ENCODE measurements at places on chromosomes 4 and X.

- no peak overlapping the region for H3K4me3 ChIP-seq
- DNase-seq: no peak
- H3K27me3 ChIP-seq: no peaks in the 10 kb centered on the region
- H3K27ac ChIP-seq: no peak overlapping the region
Measured at GRCh38 chr4:19314116-19314515, 937.6 kb upstream of the SLIT2 start.

- H3K4me3 ChIP-seq: no peak overlapping the region
- no peaks in the 10 kb centered on the region for H3K36me3 ChIP-seq
Measured at GRCh38 chr4:76377481-76377901, 43.5 kb downstream of the CCDC158 start.

DNA sequence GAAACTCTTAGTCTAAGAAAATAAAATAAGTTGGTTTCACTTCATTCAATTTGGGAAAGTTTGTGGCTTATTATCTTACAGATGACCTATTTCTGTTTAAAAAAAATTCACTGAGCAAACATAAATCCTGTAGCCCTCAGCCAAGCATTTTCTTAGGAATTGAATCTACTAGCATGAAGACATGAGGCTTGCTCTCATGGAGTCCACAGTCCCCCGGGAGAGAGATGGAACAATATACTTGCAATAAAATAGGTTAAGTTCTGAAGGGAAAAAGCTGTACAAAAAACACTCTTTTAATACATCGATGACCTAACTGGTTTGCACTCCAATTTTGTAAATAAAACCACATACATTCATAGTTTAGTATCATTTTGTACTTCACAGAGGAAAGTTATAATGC is 642.6 kb upstream of the FAM241A start:
- H3K36me3 ChIP-seq: no peaks in the 10 kb centered on the region
- no peak overlapping the region for H3K4me3 ChIP-seq
- no peaks in the 10 kb centered on the region for H3K4me1 ChIP-seq

DNA sequence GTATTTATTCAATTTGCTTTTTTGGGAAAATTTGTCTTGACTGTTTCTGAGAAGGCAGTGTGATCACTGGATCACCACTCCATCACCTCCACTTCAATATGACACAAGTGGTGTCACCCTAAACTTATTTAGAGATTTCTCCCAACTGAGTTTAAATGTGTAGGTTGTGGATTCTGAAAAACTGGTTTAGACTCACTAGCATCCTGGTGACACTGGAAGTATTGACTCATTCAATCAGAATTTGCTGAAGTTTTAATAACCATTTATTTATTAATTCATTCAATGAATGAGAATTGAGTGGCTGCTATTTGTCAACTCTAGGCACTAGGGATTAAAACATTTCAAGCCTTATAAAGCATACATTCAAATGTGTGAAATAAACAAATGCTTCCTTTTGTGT is 819.1 kb upstream of the EPHA5 start:
- no peaks in the 10 kb centered on the region for H3K27me3 ChIP-seq
- no peaks in the 10 kb centered on the region for H3K36me3 ChIP-seq
- H3K4me3 ChIP-seq: no peak overlapping the region
- DNase-seq: no peak
- H3K4me1 ChIP-seq: no peaks in the 10 kb centered on the region
- H3K27ac ChIP-seq: no peak overlapping the region

DNA sequence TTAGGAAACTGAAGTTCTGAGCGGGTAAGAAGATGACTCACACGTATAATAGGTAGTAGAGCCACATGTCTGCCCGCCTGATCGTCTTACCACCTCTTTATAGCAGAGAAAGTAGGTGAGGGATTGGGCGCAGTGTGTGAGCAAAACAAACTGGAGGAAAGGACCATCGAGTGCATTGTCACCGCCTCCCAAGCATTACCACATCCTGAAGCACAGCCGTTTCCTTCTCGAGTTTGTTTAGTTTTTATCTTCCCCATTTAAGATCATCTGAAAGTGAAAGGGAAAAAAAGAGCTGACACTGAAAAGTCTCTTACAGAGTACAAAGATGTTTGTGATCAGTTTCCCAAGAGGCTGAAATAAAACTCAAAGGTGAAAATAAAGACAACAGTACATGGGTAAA is 14.8 kb downstream of the PDK3 start:
- peak overlapping the region; percentile 43 for H3K4me3 ChIP-seq
- peak overlapping the region; percentile 50 for H3K27ac ChIP-seq
- H3K27me3 ChIP-seq: no peaks in the 10 kb centered on the region
- peak; percentile 26 for DNase-seq
- H3K4me1 ChIP-seq: no peaks in the 10 kb centered on the region
- H3K36me3 ChIP-seq: no peaks in the 10 kb centered on the region

DNA sequence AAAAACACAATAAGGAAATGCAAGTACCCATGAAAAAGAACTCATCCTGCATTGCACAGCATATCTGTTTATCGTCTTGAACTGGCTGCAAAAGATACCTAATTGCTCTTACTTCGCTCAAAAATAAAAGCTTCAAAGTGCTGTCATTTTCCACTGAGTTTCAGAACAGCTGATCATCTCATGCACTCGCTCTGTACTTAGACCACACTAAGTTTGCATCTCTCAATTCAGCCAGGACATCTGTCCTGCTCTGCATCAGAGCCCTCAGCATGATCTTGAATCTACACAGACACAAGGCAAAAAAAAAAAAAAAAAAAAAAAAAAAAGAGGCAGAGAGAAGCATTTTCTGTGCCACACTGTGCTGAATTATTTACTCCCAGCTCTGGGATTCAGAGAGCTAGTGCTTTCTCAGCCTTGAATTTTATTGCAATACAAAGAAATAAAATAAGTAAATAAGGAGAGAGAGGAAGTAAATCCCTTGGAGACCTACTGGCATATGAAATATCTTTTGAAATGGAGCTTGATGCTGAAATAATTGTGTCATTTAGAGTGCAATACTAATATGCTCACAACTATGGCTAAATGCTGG is 81.3 kb downstream of the PPP1R2C start:
- no peaks in the 10 kb centered on the region for H3K27me3 ChIP-seq
- no peak overlapping the region for H3K27ac ChIP-seq
- H3K4me3 ChIP-seq: no peak overlapping the region
- no peaks in the 10 kb centered on the region for H3K36me3 ChIP-seq
- H3K4me1 ChIP-seq: no peaks in the 10 kb centered on the region
- DNase-seq: no peak

- H3K36me3 ChIP-seq: no peaks in the 10 kb centered on the region
- DNase-seq: no peak
- no peaks in the 10 kb centered on the region for H3K27me3 ChIP-seq
- no peak overlapping the region for H3K27ac ChIP-seq
- H3K4me3 ChIP-seq: no peak overlapping the region
Measured at GRCh38 chr4:15765391-15765790, 12.7 kb upstream of the CD38 start.

DNA sequence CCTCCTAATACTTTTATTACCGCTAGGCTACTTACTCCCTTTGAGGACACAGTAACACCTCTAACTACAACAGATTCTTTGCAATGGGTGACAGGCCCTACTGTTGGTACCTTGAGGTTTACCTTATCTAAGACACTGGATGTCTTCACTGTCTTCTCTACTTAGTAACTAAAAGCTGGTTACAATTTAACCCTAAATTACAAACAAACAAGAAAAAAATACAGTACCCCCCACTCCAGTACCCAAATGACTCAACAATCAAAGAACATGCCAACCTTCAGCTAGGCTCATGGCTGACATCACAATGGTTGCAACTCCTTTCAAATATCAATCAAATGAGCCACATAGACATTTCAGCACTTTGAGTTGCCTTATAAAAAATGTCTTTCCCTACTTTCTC is 198.0 kb downstream of the GUCY2F start:
- H3K4me1 ChIP-seq: no peaks in the 10 kb centered on the region
- no peak overlapping the region for H3K27ac ChIP-seq
- H3K4me3 ChIP-seq: no peak overlapping the region
- H3K27me3 ChIP-seq: peaks cover 30% of the 10 kb centered on the region
- no peaks in the 10 kb centered on the region for H3K36me3 ChIP-seq

- no peak overlapping the region for H3K27ac ChIP-seq
- H3K4me1 ChIP-seq: no peaks in the 10 kb centered on the region
- no peaks in the 10 kb centered on the region for H3K27me3 ChIP-seq
- no peak for DNase-seq
Measured at GRCh38 chrX:42219231-42219630, 295.9 kb upstream of the CASK start.

DNA sequence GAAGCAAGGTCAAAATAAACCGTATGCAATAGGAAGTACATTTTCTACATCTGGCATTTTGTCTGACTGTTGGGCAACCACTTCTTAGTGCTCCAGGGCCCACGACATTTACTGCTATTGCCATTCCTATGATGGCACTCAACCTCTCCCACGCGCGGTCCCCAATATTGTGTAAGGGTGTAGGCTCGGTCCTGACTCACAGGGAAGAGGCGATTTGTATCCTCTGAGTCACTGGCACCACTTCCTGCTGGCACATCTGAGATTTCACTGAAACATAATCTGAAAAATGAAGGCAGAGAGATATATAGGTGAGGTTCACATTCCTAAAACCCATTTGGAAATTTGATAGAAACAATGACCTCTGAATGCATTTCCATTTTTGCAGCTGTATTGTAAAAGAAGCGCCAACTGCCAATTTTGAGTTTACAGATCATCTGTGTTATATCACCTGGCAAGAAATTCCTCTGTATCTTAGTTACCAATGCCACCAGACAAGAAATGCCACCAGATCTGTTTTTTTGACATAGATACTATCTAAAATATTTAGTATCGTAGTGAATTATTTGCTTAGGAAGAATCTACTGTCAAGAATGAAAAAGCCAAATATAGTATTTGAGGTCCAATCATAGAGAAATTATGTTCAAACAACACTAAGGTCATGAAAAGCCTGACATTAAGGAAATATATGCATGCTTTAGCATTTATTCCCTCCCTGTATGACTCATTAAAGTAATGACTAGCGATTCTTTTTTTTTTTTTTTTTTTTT is 9.8 kb downstream of the EREG start:
- no peak for DNase-seq
- H3K4me3 ChIP-seq: no peak overlapping the region
- H3K4me1 ChIP-seq: no peaks in the 10 kb centered on the region
- no peaks in the 10 kb centered on the region for H3K36me3 ChIP-seq
- H3K27me3 ChIP-seq: no peaks in the 10 kb centered on the region

- no peak overlapping the region for H3K4me3 ChIP-seq
- H3K4me1 ChIP-seq: no peaks in the 10 kb centered on the region
- DNase-seq: no peak
- no peaks in the 10 kb centered on the region for H3K27me3 ChIP-seq
Measured at GRCh38 chr4:124937993-124938392, 225.5 kb upstream of the ANKRD50 start.

DNA sequence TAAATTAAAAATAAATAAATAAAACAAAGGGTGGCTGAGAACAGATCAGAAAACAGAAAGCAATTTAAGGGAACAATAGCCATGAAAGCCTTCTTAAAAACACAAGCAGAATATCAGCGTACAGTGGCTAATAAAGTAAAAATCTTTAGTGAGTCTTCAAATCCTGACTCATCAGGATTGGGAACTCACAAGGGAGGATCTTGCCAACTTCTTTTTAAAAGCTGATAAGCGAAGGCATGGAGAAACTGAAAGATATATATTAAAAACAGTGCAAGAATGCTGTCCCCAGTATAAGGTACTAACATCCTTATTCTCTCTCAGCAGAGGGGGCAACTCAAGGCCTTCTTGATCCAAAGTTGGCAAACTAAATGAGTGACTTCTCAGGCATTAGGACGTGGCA is 180.1 kb downstream of the DHX15 start:
- no peak overlapping the region for H3K27ac ChIP-seq
- no peaks in the 10 kb centered on the region for H3K27me3 ChIP-seq
- H3K36me3 ChIP-seq: no peaks in the 10 kb centered on the region
- H3K4me3 ChIP-seq: no peak overlapping the region
- H3K4me1 ChIP-seq: no peaks in the 10 kb centered on the region

DNA sequence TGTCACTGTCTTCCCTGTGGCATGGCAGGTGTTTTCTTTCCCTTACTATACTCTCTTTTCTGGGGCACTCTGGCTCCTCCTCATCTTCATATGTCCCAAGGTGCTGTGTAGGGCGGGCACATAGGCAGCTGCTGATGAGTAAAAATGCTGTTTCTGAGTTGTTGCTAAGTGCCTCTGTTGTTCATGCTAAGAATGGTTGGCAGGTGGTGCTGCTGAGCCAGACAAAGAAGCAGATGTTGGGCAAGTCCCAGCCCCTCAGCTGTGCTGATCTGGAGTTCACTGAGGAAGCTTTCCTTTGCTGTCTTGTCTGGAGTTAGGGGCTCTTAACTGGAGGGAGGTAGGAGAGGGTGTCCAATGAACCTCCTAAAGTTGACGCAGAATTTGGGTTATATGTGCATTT is 40.6 kb downstream of the HADH start:
- peaks cover 5% of the 10 kb centered on the region for H3K36me3 ChIP-seq
- H3K27ac ChIP-seq: no peak overlapping the region
- H3K27me3 ChIP-seq: no peaks in the 10 kb centered on the region
- no peak overlapping the region for H3K4me3 ChIP-seq
- no peak for DNase-seq

DNA sequence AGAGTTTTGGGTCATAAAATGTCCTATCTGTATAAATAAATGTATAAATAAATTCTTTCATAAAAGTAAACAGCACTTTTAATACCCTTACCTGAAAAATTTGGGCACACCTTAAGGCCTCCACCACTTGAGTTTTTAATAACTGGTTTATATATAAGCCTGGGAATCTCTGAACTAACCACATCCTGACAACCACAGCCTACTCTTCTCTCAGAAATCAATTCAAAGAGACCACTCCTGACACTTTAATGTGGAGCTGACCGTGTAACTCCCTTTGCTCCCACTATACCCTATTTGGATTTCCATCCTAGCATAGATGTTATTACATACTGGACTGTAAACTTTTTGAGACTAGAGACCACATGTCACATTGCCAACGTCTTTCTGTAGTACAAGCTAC is 3.5 kb downstream of the FBXL5 start:
- H3K36me3 ChIP-seq: no peaks in the 10 kb centered on the region
- peak overlapping the region; percentile 67 for H3K27ac ChIP-seq
- peaks cover 6% of the 10 kb centered on the region for H3K4me1 ChIP-seq

DNA sequence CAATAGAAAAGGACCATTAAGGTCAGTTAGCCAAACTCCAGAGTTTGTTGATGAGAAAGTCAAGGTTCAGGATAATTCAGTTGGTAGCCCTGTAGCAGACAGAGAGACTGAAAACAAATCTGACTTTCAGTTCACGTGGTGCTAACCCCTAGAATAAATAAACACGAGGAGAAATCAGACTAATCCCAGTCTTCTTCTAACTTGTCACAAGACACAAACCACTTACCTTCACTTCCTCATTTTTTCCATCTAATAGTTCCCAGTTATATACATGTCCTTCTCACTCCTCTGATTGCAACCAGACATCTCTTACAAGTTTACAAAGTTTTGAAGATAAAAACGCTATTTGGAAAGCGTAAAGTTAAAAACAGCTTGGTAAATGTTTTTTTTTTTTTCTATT is 7.7 kb downstream of the TLR7 start:
- no peaks in the 10 kb centered on the region for H3K36me3 ChIP-seq
- no peak overlapping the region for H3K27ac ChIP-seq
- no peak overlapping the region for H3K4me3 ChIP-seq
- no peaks in the 10 kb centered on the region for H3K4me1 ChIP-seq
